BJ (cell line): ENCODE measurements at places on chromosomes 7 and 10.

- no peak for DNase-seq
These were observed 484.2 kb downstream of the PLXNA4 start for GRCh38 chr7:132092106-132092505.

DNA sequence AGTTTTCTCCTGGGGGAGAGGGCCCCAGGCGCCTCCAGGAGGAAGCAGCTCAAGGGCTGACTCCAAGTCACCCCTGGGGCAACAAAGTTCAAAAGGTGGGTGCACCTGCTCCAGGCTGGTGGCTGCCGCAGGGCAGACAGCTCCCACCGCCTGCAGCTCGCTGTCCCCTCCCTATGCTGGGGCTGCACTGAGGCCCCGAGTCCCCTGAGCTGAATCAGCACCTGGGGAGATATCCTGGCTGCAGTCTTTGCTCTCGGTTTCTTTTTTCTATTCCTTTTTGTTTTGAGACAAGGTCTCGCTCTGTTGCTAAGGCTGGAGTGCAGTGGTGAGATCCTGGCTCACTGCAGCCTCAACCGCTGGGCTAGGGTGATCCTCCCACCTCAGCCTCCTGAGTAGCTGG lies 183.4 kb downstream of the DNAJB6 start:
- DNase-seq: no peak

GRCh38 chr7:11911900-11912299 lies 79.9 kb upstream of the THSD7A start:
- no peak for DNase-seq

- DNase-seq: no peak
These were observed 26.0 kb downstream of the EN2 start for GRCh38 chr7:155483868-155484325.

DNA sequence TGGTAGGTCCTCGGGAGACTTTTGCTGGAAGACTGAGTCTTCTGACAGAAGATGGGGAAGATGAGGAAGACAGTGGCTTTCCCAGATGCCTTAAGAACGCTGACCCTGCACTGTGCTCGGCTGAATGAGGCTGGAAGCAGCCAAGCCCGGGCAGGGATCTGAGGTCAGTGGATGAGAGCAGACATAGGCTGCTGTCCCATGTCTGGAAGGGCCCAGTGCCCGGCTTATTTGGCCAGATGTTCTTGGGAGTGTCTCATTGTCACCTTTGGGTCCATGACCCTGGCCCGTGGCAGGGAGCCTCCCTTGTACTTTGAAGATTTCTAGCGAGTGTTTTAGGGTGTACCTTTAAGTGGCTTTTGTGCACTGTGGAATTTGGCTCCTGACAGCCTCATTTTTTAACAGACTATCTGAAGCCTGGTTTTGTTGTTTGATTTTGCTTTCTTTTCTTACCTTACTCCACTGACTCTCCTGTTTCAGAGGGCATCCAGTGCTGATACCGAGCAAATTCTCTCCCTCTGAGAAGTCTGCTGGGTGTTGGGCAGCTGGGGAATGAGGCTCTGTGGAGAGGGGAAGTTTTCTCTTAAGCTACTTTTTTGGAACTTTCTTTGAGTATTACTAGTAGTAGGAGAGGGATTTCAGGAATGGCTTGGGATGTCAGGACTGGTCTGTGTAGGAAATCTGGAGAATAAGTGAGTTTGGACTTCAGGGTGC lies 61.4 kb downstream of the CREB5 start:
- DNase-seq: no peak

- DNase-seq: no peak
These were observed 34.1 kb downstream of the CHST3 start for GRCh38 chr10:71998119-71998839.

- no peak for DNase-seq
These were observed 721.1 kb upstream of the C7orf33 start for GRCh38 chr7:147869456-147869855.

DNA sequence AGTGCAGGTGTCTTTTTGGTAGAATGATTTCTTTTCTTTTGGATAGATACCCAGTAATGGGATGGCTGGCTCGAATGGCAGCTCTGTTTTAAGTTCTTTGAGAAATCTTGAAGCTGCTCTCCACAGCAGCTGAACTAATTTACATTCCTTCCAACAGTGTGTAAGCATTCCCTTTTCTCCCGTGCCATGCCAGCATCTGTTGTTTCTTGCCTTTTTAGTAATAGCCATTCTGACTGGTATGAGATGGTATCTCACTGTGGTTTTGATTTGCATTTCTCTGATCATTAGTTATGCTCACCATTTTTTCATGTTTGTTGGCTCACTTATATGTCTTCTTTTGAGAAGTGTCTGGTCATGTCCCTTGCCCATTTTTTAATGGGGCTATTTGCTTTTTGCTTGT lies 486.3 kb downstream of the GALNT17 start:
- DNase-seq: no peak

GRCh38 chr7:96328016-96328415 lies 6.1 kb upstream of the SLC25A13 start:
- DNase-seq: no peak
